ENCODE measurements at places on chromosomes 7 and 10. TPM values are rescaled to one million over a fixed set of nuclear protein-coding genes. Genes with fewer than 3 reads are reported as not detected.

Gene MMP21
- not detected for total RNA-seq

Gene MAT1A
- total RNA-seq, result not detected

Gene LRRC18
- total RNA-seq, result not detected

Gene MOGAT3
- total RNA-seq, result not detected

GRCh38 chr10:30368065-30368718, 19.1 kb upstream of the MTPAP start:
- no peak for ATAC-seq

DNA sequence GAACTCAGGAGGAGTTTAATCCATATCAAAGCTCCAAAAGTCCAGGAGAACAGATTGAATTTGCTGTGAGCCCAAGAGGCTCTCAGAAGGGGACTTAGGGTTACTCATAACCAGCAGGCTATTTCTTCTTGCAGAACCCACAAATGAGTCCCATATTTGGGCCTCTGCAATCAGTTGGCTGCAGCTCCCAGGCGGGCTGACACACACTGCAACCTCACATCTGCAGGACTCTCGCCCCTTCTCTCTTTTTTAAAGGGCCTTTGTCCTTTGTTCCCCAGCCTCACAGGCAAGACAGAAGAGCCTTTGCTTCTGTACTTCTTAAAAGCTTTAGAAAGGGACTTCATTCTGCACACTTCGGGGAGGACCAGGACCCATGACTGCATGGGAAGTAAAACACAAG, 26.7 kb downstream of the CREB3L2 start:
- ATAC-seq, result no peak

- ATAC-seq, result peak; percentile 73
Measured at GRCh38 chr7:135160098-135160857, 10.2 kb downstream of the CYREN start.

All from activated T-helper 17 cell treated with anti-CD3 and anti-CD28 coated beads, Interleukin-2, amount 50 U/mL, for 72 hours (primary cell).